ENCODE measurements at places on chromosomes 5 and 9.
A peak's percentile ranks its signal among the peaks of the same experiment; 100 is the strongest.

- H3K36me3 ChIP-seq = peaks cover 5% of the 10 kb centered on the region
- no peaks in the 10 kb centered on the region for H3K4me1 ChIP-seq
- no peak for DNase-seq
- H3K27ac ChIP-seq = no peak overlapping the region
- H3K4me3 ChIP-seq = no peak overlapping the region
- H3K27me3 ChIP-seq = no peaks in the 10 kb centered on the region
Observed at GRCh38 chr5:5403741-5404140, 18.7 kb upstream of the ICE1 start.

DNA sequence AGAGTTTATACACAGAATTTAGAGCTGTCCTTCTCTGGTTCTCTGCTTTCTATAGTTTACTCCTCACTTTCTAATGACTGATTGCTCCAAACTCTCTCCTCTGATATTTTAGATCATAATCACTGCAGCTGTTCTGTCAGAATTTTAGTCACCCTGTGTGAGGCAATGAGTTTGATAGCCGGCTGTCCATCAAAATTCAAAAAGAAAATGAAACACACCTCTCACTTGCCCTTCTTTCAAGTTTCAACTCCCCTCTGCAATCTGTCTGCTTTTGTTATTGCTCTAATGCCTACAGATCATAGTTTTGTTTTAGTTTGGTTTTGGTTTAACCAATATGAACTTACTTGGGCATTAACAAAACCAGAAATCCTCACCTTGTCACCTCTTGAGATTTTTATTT lies 23.3 kb upstream of the ABLIM3 start:
- H3K4me3 ChIP-seq = no peak overlapping the region
- no peaks in the 10 kb centered on the region for H3K36me3 ChIP-seq
- no peak overlapping the region for H3K27ac ChIP-seq
- peaks cover 21% of the 10 kb centered on the region for H3K27me3 ChIP-seq

- H3K27me3 ChIP-seq = no peaks in the 10 kb centered on the region
- no peak for DNase-seq
- H3K4me3 ChIP-seq = no peak overlapping the region
- H3K36me3 ChIP-seq = no peaks in the 10 kb centered on the region
Observed at GRCh38 chr5:166772770-166773169, 1518.7 kb upstream of the WWC1 start.

DNA sequence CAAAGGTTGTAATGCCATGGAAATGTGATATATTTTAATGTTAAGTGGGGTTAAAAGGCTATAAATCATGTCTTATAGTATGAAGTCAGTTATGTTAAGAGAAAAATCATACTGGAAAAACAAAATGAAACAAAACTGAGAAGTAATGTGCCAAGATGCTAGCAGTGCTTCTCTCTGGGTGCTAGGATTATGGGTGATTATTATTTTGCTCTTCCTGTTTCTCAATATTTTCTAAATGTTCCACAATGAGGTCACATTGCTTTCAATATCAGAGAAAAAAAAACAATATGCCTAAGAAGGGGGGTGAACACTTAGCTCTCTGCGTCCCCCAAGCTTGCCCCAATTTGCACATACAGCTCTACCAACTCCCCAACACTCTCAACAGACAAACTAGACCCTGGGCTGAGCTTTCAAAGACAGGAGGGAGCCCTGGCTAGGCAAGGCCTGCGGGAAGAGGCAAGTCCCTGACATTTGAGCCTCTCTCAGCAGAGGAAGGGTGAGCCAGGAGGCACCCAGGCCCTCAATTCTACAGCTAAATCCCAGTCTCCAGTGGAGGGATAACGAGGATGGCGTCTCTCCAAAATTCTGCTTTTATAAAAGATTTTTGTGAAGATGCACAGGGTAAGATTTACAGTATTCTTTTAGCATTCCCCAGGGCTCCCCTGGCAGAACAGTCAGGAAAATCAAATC lies 24.4 kb downstream of the WHRN start:
- H3K4me1 ChIP-seq = peaks cover 23% of the 10 kb centered on the region
- peaks cover 3% of the 10 kb centered on the region for H3K36me3 ChIP-seq
- DNase-seq = no peak
- H3K27me3 ChIP-seq = peaks cover 6% of the 10 kb centered on the region
- no peak overlapping the region for H3K27ac ChIP-seq

GRCh38 chr5:111248571-111248970 lies 24.4 kb downstream of the CAMK4 start:
- no peak for DNase-seq
- H3K36me3 ChIP-seq = no peaks in the 10 kb centered on the region
- H3K4me1 ChIP-seq = peaks cover 3% of the 10 kb centered on the region

DNA sequence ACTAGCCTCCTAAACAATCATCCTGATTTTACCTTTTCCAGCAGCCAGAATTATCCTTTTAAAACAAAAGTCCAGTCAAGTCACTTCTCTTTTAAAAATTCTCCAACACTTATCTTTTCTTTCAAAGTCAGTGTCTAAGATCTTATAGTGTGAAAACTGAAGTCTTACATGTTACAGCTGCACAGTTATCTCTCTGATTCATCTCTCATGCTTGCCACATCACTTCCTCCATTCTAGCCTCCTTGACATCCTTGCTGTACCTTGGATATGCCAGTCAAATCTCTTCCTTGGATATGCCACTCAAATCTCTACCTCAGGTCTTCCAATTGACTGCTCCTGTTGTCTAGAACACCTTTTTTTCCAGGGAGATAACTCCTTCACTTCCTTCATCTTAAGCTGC lies 361.7 kb upstream of the FTMT start:
- no peaks in the 10 kb centered on the region for H3K4me1 ChIP-seq
- no peaks in the 10 kb centered on the region for H3K36me3 ChIP-seq
- no peak overlapping the region for H3K27ac ChIP-seq
- no peaks in the 10 kb centered on the region for H3K27me3 ChIP-seq
- no peak overlapping the region for H3K4me3 ChIP-seq

DNA sequence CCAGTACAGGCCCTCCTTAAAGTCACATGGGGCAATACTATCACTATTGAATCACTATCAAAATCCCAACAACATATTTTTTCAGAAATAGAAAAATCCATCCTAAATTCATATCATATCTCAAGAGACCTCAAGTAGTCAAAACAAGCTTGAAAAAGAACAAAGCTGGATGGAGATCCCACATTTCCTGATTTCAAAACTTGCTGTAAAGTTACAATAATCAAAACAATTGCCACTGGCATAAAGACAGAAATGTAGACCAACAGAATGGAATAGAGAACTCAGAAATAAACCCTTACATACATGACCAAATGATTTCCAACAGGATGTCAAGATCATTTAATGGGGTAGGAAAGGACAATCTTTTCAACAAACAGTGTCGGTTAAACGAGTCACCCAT lies 41.3 kb upstream of the CDKN2AIPNL start:
- no peak overlapping the region for H3K27ac ChIP-seq
- DNase-seq = no peak
- H3K36me3 ChIP-seq = no peaks in the 10 kb centered on the region
- H3K4me3 ChIP-seq = no peak overlapping the region

- peaks cover 5% of the 10 kb centered on the region for H3K27me3 ChIP-seq
- no peak overlapping the region for H3K4me3 ChIP-seq
- no peak for DNase-seq
- peaks cover 4% of the 10 kb centered on the region for H3K36me3 ChIP-seq
- H3K27ac ChIP-seq = no peak overlapping the region
- H3K4me1 ChIP-seq = no peaks in the 10 kb centered on the region
Observed at GRCh38 chr5:855771-856530, 5.2 kb upstream of the ZDHHC11 start.

- no peak overlapping the region for H3K27ac ChIP-seq
- H3K36me3 ChIP-seq = no peaks in the 10 kb centered on the region
Observed at GRCh38 chr5:63201738-63202137, 623.1 kb downstream of the LRRC70 start.

GRCh38 chr5:178530526-178530925 lies 59.7 kb downstream of the COL23A1 start:
- no peak overlapping the region for H3K4me3 ChIP-seq
- H3K27ac ChIP-seq = no peak overlapping the region
- DNase-seq = no peak
- no peaks in the 10 kb centered on the region for H3K4me1 ChIP-seq
- no peaks in the 10 kb centered on the region for H3K36me3 ChIP-seq

DNA sequence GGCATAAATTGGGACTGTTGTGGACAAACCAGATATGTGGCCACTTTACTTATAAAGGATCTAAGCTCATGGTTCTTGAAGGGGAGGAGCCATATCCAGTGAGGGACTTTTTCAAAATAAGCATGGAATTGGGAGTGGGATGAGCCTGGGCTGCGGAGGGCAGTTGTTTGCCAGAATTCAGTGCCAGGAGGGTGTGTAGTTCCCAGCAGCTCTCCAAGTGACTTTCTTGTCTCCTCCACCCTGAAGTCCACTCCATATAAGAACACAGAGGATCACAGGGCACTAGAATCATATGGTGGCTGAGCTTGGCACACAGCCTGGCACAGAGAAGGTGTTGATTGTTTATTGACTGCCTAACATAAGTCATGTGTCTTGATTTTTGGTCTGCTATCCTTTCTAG lies 121.1 kb downstream of the CAVIN4 start:
- no peak overlapping the region for H3K27ac ChIP-seq
- H3K36me3 ChIP-seq = no peaks in the 10 kb centered on the region
- H3K4me1 ChIP-seq = no peaks in the 10 kb centered on the region

- H3K36me3 ChIP-seq = no peaks in the 10 kb centered on the region
- H3K4me1 ChIP-seq = peaks cover 43% of the 10 kb centered on the region
- no peak overlapping the region for H3K27ac ChIP-seq
- peak overlapping the region; percentile 79 for H3K4me3 ChIP-seq
- DNase-seq = no peak
- no peaks in the 10 kb centered on the region for H3K27me3 ChIP-seq
Observed at GRCh38 chr5:134464988-134465815, 53.5 kb upstream of the CDKN2AIPNL start.

GRCh38 chr5:112142769-112143270 lies 276.3 kb downstream of the EPB41L4A start:
- no peaks in the 10 kb centered on the region for H3K4me1 ChIP-seq
- peaks cover 2% of the 10 kb centered on the region for H3K27me3 ChIP-seq
- no peaks in the 10 kb centered on the region for H3K36me3 ChIP-seq

GRCh38 chr9:16601991-16602390 lies 268.5 kb downstream of the BNC2 start:
- no peak overlapping the region for H3K4me3 ChIP-seq
- no peaks in the 10 kb centered on the region for H3K27me3 ChIP-seq
- no peak overlapping the region for H3K27ac ChIP-seq
- H3K36me3 ChIP-seq = no peaks in the 10 kb centered on the region
- no peak for DNase-seq

DNA sequence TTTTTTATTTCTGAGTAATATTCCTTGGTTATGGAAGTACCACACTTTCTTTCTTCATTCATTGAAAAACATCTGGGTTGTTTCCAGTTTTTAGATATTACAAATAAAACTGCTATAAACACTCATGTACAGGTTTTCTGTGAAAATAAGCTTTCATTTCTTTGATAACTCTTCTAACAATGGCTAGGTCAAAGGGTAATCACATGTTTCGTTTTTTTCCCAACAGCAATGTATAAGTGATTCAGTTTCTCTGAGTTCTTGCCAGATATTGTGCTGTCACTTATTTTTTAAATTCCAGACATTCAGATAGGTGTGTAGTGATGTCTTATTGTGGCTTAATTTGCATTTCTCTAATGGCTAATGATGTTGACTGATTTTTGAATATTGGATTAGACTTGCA lies 16.7 kb upstream of the TNPO1 start:
- no peak overlapping the region for H3K27ac ChIP-seq
- H3K27me3 ChIP-seq = peaks cover 29% of the 10 kb centered on the region
- H3K36me3 ChIP-seq = no peaks in the 10 kb centered on the region
- no peak for DNase-seq
- H3K4me3 ChIP-seq = no peak overlapping the region

Measured in activated B cell treated with CpG ODN at 0.5 μM for 24 hours (primary cell).